Erythroblast (primary cell): ENCODE measurements at places on chromosomes 2 and 18.

DNA sequence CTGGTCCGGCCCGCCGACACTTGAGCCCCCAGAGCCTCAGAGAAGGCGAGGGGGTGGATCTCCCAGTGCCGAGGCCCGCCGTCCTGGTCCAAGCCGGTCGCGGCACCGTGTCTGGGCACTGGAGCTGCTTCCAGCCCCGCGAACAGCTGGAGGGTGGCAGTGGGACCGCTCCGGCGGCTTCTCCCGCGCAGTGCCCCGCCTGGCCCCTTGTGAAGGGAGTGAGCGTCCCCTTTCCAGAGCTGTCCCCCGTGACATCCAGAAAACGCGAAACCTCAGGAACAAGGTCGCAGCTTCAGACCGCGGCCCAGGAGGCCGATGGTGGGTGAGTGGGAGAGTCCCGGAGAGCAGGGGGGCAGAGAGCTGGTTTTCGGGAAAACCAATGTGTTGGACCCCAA lies 579 bp upstream of the EMX1 start:
- no peak for DNase-seq

DNA sequence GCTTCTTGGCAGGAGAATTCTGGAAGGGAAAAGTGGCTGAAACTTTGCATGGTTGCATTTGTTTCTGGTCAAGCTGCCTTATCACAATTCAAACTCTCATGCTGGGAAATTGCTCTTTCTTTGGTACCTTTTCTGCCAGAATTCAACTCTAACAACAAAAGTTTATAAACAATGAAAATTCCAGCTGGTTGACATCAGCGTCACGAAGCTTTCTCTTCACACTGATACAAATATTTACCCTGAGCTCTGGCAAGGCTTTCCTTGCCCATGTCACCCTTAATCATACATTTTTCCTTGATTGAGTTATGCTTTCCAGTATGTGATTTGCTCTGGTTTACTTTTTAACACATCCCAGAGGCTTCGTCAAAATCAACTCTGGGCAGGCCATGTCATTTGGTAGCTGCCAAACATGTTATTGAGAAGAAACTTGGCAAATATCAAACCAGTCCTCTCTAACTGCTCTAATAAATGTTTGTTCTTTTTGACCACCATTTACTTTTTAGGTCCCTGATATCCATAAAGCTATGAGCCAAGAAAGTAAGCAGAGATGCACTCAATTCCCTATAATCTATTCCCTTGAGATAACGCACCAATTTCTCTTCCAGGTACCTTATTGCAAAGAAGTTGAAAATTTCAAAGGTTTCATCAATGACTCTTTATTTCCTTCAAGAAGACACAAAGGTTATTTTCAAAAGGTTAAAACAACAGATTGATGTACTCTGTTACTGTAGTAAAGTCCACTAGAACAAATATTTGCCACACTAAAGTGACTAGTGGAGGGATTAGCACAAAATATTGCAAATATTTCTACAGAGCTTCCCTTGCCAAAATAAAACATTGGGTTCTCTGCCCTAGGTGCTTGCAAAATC lies 1241.1 kb upstream of the ZEB2 start:
- DNase-seq: no peak

GRCh38 chr18:7367336-7367735 lies 136.4 kb downstream of the LRRC30 start:
- no peak for DNase-seq

- no peak for DNase-seq
Observed at GRCh38 chr2:225113371-225114015, 71.2 kb upstream of the DOCK10 start.

DNA sequence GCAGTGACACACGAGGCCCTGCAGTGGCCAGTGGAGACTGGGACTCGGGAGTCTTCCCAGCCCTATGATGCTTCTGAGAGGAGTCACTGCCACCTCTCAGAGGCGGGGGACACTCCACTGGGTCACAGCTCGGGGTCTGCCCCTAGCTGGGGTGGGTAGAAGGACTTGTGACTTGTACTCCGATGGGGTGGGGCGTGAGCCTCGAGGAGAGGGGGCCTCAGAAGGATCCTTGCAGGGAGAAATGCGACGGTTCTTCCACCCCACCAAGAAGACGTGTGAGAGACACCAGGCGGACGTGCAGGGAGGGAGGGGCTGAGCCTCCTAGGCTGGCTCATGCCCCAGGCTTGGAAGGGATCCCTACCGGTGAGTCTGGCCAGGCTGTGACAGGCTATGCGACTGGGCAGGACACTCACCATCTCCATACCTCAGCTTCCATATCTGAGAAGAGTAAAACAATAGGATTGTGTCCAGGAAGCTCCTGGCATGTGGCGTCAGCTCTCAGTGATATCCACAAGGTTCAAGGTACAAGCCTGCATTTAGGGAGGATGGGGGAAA lies 11.1 kb upstream of the OTOS start:
- DNase-seq: no peak

GRCh38 chr18:5937795-5938194 lies 42.5 kb upstream of the TMEM200C start:
- DNase-seq: no peak

DNA sequence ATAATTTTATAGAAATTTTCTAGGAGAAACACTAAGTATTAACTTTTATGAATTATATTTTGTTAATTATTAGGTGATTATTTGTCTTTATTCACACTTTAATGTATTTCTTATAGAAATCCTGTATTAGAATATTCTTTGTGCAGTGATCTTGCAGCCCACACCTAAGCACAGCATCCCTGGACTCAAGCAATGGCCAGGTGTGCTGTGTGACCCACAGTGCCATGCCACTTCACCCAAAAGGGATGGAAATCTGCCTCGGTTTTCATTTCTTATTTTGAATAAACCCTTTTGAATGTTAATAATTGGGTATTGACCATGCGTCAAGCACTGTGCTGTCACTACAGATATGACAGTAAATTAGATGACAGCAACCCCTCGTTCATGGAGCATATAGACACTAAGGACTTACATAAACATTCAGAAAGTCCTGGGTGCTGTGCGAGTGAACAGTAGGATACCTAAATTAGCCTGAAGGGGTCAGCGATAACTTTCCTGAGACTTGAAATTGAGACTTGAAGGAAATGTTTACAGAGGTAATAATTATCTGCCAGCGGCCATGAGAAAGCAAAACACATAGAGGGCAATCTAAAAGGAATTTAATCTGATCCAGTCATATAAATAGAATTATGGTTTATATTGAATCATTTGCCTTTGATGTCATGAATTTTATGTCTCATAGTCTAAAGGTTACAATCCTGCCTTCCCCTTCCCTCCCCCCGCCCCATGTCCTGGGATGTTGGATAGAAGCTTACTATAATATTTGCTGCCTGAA lies 52.7 kb upstream of the CALCRL start:
- DNase-seq: peak; percentile 75

- no peak for DNase-seq
Observed at GRCh38 chr2:126858013-126858412, 40.7 kb upstream of the TEX51 start.

GRCh38 chr2:165016772-165017411 lies 61.6 kb upstream of the SLC38A11 start:
- DNase-seq: peak; percentile 38

- DNase-seq: peak; percentile 75
Observed at GRCh38 chr2:70132244-70133126, 45.2 kb downstream of the PCBP1 start.

DNA sequence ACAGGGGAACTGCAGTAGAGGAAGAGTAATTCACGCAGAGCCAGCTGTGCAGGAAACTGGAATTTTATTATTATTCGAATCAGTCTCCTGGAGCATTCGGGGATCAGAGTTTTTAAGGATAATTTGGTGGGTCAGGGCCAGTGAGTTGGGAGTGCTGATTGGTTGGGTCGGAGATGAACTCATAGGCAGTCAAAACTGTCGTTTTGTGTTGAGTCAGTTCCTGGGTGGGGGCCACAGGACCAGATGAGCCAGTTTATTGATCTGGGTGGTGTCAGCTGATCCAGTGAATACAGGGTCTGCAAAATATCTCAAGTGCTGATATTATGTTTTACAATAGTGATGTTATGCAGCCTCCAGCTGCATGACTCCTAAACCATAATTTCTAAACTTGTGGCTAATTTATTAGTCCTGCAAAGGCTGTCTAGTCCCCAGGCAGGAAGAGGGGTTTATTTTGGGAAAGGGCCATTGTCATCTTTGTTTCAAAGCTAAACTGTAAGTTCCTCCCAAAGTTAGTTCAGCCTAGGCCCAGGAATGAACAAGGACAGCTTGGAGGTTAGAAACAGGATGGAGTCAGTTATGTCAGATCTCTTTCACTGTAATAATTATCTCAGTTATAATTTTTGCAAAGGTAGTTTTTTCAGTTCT lies 67.0 kb downstream of the ASAP2 start:
- no peak for DNase-seq

- no peak for DNase-seq
Observed at GRCh38 chr18:27007880-27008279, 142.4 kb upstream of the AQP4 start.

GRCh38 chr2:75174981-75175380 lies 24.3 kb downstream of the TACR1 start:
- no peak for DNase-seq

DNA sequence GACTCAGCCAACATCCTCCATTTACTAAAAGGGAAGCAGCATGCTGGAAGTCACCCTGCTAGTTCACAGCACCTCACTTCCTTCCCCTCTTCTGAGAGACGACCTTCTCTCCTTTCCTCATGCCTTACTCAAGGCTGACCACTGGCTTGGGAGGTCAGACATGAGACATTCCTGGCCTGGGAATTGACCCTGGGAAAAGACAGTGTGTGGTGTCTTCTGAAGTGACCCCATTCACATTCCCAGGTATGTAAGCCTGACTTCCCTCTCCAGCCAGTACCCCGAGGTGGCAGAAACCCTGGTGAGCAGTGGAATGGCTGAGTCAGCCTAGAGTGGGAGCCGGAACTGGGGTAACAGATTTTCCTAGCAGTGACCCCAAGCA lies 92.4 kb downstream of the PLB1 start:
- peak; percentile 18 for DNase-seq

- no peak for DNase-seq
Observed at GRCh38 chr2:3655871-3656761, 1.9 kb upstream of the ALLC start.

DNA sequence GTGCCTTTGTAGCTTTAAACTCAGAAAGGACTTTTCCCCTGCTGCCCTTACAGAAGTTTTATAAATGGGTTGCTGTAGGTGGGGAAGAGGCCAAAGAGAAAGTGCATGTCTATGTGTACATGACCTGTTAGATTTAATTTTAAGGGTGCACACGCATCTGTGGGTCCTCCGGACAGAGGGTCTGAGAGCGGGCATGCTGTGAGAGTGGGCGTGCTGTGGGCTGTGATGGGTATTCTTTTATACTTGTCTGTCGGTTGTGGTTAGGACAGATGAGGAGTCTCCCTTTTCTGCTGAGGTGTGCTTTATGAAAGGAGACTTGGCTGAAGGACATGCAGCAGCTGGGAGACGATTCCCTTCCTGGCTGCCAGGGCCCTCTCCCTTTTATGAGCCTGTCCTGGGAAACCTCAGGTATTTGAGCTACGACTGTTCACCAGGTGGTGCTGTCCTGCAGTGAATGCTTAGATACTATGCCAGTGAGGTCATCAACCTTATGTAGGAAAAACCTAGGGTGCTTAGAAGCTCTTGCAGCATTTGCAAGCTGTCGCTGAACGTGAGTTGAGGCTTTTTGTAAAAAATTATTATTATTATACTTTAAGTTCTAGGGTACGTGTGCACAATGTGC lies 67.5 kb downstream of the TANC1 start:
- DNase-seq: peak; percentile 71

- no peak for DNase-seq
Observed at GRCh38 chr2:138779406-138779780, 797 bp downstream of the NXPH2 start.

- no peak for DNase-seq
Observed at GRCh38 chr2:31947871-31948270, 62.9 kb downstream of the MEMO1 start.

GRCh38 chr2:97664636-97664970 lies 759 bp upstream of the ACTR1B start:
- no peak for DNase-seq

DNA sequence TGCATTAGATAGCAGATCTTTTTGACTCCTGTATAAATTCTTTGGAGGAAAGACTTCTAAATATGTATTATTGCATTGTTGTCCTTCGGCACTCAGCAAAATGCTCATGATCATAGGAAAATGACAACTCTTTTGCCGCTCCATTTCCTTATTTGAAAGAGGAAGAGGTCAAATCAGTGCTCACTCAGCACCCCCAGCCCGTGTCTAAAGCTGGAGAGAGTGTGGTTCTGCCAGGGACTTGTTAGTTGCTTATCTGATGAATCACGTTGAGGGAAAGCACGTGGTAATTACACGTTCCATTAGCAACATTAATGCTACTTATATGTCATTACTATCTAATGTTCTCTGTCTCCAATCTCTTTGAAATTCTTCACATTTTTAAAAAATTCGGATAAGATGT lies 46.0 kb upstream of the MBP start:
- no peak for DNase-seq

DNA sequence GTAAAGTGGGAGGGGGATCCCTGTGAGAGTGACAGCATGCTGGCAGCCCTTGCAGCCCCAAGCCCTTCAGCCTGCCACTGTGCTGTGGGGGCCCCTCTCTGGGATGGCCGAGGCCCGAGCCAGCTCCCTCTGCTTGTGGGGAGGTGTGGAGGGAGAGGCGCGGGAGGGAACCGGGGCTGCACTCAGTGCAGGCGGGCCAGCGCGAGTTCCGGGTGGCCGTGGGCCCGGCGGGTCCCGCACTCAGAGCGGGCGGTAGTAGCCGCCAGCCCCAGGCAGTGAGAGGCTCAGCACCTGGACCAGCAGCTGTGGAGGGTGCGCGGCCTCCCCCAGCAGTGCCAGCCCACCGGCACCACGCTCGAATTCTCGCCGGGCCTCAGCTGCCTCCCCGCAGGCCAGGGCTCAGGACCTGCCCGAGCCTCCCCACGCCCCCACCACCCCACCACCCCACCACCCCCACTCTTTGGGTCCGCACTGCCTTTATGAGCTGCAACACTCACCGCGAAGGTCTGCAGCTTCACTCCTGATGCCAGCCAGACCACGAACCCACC lies 208.1 kb downstream of the CDH19 start:
- DNase-seq: no peak

- no peak for DNase-seq
Observed at GRCh38 chr2:109648041-109648527, 33.9 kb downstream of the SOWAHC start.

- DNase-seq: no peak
Observed at GRCh38 chr2:110120171-110121051, 4.8 kb upstream of the MALL start.

GRCh38 chr2:100212850-100213249 lies 70.5 kb upstream of the AFF3 start:
- DNase-seq: no peak

DNA sequence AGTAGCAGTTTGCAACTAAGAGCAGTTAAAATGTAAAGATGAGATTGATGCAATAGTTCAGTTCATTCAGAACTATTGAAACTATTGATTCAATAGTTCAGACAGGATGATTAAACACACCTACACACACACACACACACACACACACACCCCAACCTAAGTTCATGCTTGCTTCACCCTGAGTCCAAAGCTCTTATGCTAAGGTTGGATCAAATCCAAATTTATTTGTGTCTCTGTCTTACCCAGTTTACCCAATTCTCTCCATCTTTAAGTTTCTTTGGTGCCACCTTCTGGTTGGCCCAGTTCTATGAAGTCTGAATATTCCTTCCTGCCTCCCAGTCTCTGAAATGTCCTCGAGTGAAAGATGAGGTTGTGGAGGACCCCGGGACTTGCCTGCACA lies 5.1 kb downstream of the SERPINB8 start:
- peak; percentile 6 for DNase-seq

GRCh38 chr2:174142290-174142689 lies 106.0 kb downstream of the OLA1 start:
- DNase-seq: no peak
